HuH-7 (cell line): ENCODE measurements at places on chromosomes 1 and 21.

GRCh38 chr1:46418976-46419375, 24.9 kb downstream of the FAAH start:
- no peak for DNase-seq

DNA sequence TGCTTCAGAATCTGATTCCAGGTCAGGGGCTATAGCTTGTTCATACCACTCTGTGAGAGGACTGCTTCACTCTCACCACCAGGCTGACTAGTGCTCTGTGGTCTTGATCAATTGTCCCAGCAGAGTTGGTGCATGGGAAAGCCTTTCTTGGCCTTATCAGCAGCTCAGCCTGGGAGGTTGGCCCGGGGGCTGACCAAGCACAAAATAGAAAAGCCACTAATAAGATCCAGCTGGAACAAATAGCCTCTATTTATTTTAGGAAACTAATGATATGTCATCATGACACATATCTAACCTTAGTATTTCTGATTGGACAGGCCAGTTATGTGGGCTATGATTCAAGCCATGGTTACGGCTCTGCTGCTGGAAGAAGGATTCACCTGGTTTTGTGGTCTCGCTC, 134.2 kb downstream of the GDAP2 start:
- DNase-seq, result no peak

DNA sequence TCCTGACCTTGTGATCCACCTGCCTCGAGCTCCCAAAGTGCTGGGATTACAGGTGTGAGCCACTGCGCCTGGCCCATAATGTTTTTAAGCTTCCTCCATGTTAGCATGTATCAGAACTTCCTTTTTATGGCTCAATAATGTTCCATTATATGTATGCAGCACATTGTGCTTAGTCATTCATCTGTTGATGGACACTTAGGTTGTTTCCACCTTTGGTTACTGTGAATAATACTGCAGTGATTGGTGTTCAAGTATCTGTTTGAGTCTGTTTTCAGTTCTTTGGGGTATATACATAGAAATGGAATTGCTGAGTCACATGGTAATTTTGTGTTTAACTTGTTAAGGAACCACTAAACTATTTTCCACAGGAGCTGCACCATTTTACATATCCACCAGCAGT, 17.7 kb downstream of the CMPK1 start:
- DNase-seq, result no peak

DNA sequence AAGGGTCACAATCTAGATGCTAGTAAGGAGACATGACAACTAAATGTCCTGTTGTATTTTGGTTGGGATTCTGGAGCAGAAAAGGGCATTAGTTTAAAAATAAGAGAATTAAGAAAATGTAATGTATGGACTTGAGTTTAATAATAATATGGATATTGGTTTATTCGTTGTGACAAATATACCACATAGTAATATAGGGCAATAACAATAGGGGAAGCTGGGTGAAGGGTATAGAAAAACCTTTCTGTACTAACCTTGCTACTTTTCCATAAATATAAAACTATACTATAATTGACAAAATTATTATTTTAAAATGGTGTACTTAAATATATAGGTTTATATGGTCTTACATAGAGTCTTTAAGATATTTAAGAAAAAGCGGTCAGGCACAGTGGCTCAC, 558.9 kb downstream of the PTPRC start:
- no peak for DNase-seq

DNA sequence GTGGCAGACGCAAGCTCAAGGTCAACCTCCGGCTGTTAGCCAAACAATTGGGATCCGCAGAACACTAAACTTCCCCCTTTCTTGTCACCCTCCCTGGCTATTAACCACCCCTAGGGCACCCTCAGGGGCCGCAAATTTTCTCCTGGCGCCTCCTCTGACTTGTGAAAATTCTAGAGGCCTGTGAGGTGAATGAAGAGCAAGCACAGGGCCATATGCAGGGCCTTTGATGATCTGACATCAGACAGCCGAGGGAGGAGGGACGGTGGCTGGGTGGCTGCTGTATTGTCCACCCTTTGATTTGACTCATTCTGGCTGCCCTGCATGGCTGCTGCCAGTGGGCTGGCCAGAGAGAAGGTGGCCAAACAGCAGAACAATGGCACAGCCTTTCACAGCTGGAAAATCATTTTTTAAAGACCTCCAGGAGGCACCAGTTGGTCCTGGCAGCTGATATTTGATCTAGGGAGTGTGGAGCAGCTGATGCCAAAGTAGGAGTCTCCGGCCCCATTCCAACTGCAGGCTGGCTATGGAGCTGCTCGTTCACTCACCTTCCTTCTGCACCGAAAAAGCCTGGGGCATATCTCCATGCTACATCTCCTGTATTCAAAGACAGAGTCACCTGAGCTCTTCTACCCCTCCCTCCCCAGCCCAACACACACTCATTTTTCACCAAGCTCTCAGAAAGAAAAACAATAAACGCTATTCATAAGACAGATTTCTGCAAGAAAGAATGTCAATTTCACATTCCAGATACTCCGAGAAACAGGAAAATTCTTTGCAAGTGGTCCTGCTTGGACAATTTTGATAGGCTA, 44.9 kb upstream of the BARHL2 start:
- no peak for DNase-seq

GRCh38 chr1:195113471-195113870, 1494.8 kb downstream of the KCNT2 start:
- no peak for DNase-seq

DNA sequence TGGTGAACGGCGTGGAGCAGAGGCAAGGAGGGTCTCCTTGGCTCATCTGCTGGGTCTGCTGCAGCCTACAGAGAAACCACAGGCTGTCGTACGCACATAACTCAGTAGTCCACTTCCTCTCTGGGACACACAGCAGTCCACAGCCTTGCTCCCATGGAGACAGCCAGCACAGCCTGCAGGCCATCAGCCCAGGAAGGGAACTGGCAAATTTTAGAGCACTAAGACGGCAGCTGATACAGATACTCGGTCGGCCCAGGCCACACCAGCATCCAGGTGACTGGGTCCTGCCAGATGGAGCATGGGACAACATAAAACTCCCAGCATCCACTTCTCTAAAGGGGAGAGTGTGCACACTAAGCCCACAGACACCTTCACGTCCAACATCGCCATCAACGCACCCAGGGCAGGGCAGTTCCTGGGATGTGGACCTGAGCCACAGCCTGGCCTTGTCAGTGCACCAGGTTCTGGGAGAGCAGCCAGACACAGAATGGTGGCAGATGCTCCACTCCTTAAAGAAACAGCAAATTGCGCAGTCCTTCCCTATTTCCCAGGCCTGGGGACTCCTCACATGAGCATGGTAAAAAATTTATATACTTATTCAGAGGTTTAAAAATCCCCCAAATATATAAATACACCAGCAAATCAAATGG, 247.1 kb upstream of the RAB4A start:
- DNase-seq, result no peak

- DNase-seq, result no peak
Observed at GRCh38 chr1:52240592-52241210, 98.8 kb downstream of the ZFYVE9 start.

DNA sequence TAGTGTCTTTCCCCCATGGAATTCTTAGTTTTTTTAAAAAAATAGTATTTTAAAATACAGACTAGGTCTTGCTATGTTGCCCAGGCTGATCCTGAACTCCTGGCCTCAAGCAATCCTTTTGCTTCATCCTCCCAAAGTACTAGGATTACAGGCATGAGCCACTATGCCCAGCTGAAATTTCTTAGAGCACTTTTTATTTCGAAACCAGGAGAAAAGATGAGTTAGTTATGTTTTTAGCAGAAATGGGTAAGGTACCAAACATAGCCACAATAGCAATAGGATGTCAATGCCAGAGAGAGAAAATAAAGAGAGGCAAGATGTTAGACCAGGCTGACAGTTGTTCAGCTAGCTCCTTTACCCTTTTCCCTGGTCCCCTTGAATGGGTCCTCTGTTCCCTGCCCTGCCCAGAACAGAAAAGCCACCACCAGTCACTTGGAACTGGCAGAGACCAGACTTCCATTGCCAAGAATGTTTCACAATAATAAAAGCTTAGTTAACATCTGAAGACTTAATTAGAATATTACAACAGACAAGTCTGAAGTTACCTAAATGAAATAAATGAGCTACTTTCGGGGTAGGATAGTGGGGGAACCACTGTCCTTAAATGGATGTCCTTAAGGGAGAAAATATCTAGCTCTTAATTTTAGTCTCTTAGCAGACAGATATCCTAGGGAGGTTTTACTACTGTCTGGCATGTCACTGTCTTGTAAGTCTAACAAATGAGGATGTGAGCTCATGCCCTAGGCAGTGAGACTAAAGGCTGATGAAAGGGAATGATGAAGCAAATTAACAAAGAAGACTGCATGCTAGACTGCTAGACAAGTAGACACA, 54.3 kb downstream of the ABL2 start:
- no peak for DNase-seq

DNA sequence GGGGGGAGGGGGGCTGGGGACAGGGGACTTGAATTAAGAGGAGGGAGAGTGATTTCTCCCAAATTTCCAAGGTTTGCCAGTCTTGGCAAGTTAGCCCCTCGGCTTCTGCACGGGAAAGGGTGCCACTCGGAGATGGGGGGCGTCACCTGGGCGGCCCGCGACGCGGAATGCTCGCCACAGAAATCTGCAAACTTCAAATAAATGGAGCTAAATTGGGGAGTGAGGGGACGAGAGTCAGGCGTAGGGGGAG, 885 bp upstream of the SSBP3 start:
- DNase-seq, result no peak

GRCh38 chr21:34022627-34023335, 50.6 kb upstream of the MRPS6 start:
- DNase-seq, result no peak

DNA sequence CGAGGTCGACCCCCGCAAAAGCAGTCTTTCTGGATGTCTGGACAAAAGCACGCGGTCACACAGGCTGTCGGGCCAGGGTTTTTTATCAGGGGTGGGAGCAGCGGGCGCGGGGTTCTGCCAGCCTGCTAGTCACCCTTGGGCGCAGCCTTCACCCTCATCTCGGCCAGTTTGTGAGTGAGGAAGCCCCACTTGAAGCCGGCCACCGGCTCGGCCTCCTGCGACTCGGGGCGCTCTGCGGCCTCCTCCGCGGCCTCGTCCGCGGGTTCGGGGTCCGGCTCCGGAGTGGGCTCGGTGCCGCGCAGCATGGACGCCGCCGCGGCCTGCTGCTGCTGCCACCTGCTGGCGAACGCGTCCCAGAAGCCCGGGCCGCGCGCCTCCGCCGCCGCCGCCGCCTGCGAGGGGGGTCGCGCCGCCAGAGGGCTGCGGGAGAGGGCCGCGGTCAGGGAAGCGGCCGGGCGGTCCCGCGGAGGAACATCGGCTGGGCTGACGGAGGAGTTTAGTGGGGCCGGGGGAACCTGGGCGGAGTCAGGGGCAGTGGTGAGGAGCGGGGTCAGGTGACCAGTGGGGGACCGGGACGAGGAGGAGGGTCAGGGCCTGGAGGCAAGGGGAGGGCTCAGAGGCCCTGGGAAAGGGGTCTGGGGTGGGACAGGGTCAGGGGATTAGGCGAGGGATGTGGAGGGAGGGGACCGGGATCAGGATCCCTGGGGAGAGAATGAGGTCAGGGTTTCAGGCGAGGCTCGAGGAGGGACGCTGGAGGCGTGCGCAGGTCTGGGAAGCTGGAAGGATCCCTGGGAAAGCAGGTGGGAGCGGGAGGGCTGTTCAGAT, 4.5 kb downstream of the C1orf232 start:
- peak; percentile 75 for DNase-seq

GRCh38 chr1:51157395-51157794, 55.4 kb downstream of the C1orf185 start:
- no peak for DNase-seq

GRCh38 chr1:10916991-10917390, 95.5 kb upstream of the TARDBP start:
- DNase-seq, result no peak

DNA sequence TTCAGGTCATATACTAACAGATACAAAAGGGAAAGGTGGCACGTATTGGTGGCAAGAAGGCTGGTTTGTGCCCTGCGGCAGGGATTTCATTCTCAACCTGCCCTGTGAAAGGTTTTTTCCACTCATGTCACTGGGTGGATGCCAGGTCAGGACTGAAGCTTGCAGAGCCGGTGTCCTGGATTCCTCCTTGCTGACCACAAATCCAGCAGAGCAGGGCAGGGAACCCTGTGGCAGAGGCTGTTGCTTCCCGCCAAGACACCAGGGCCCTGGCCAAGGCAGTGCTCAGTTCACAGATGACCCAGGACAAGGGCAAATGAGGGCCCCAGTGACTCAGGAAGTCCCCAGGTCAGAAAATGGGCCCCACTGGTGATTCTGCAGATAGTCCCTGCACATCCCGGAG, 16.4 kb downstream of the BSND start:
- DNase-seq, result no peak

DNA sequence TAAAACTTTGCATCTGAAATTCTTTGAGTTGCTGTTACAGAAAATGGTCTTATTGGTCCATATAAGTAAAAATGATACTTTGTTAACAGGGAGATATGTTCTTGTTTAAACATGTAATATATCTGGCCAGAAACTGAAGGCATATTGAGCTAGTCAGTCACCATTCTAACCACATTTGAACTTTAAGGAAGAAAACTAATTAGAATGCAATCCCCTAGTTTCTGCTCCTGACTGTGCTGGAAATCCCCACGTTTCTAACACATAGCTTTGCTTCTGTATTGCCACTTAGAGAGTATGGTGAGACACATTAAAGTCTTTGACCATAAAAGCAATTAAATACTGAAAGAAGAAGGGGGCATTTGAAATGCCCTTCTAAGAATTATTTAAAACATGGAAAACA, 32.1 kb upstream of the HIVEP3 start:
- no peak for DNase-seq

- no peak for DNase-seq
Observed at GRCh38 chr1:100414693-100415497, 62.6 kb downstream of the CDC14A start.

DNA sequence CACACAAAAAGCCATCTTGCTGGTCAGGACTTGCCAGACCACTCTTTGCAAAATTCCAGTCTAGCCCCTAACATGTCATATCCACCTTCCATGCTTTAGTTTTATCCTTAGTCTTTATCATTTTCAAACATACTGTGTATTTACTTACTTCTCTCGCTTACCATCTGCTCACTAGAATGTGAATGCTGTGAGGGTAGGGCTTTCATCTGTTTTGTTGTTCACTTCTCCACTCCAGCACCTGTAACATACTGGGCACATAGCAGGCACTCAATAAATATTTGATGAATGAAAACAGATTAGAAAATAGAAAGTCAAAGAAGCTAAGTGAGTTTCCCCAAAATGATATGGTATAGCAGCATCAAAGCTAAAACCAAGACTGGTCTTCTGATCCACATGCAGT, 79.9 kb downstream of the OLFML2B start:
- no peak for DNase-seq
